Breast epithelium (tissue), 4 donors: ENCODE measurements at places on chromosomes 12 and 14.

GRCh38 chr12:52686063-52686462, 5.9 kb upstream of the KRT1 start:
- DNase-seq: peak; percentile 5

DNA sequence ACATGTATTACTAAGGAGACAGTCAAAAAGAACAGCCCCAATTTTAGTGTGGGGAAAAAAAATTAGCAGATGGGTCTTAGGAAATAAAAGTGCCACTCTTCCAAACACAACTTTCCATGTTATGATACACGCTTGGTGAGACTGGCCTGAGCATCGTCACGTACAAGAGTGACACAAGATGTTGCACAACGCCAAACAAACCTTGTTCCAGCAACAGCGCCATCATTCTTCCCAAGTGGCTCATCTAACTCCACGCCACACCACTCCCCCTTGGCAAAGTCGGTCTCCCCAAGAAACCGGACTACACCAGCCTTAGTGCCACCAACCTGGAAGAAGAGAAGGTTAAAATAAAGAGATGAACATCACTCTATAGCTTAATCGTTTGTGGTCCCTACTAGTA, 58.7 kb downstream of the CLIP1 start:
- DNase-seq: no peak

GRCh38 chr14:60648249-60648933, 886 bp downstream of the SIX1 start:
- DNase-seq: no peak

GRCh38 chr14:79656056-79656455, 555.2 kb downstream of the DIO2 start:
- DNase-seq: no peak

- DNase-seq: no peak
Observed at GRCh38 chr12:52763036-52763659, 14.0 kb downstream of the KRT76 start.

DNA sequence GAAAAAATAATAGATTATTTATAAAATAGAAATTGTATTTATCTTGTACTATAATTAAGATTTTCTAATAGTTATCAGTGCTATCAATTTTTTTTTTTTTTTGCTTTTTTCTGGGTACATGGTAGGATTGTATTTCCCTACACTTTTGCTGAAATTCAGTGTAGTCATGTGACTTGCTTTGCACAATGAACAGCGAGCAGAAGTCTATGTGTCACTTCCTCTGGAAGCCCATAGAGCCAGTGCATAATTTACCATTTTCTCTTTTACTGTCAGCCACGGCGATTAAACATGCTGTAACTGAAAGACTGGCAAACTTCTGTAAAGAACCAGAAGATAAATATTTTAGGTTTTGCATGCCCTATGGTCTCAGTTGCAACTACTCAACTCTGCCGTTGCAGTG, 80.8 kb upstream of the PPP1R12A start:
- DNase-seq: no peak

DNA sequence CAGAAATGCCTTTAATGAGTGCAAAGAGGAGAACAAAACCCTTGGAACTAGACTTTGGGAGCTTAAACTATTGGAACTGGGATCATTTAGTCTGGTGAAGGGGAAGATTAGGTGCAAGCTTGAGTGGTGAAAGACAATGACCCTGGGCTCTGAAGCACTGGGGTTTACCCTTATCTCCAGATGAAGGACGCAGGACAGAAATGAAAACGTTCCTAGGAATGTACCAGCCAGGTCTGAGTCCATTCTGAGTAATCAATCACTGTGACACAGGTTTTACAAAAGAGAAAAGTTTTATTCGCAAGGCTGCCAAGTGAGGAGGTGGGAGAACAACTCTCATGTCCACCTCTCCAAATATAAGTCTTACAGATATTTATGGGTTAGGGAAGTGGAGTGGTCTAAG, 249.1 kb downstream of the LRIG3 start:
- DNase-seq: no peak

DNA sequence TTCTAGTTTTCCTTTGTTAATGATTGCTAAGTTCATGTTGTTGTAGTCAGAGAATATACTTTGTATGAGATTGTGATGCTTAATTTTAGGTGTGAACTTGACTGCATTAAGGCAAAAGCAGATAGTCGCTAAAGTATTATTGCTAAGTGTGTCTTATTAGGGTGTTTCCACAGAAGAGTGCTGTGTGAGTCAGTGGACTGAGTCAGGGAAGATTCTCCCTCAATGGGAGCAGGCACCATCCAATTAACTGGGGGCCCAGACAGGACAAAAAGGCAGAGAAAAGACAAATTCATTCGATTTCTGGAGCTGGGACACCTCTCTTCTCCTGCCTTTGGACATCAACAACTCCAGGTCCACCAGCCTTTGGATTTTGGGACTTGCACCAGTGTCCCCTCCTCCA, 48.5 kb downstream of the BAZ1A start:
- no peak for DNase-seq

GRCh38 chr12:99985129-99985570, 414 bp upstream of the ANKS1B start:
- no peak for DNase-seq

- no peak for DNase-seq
Observed at GRCh38 chr14:64196814-64197411, 97.3 kb downstream of the ESR2 start.

DNA sequence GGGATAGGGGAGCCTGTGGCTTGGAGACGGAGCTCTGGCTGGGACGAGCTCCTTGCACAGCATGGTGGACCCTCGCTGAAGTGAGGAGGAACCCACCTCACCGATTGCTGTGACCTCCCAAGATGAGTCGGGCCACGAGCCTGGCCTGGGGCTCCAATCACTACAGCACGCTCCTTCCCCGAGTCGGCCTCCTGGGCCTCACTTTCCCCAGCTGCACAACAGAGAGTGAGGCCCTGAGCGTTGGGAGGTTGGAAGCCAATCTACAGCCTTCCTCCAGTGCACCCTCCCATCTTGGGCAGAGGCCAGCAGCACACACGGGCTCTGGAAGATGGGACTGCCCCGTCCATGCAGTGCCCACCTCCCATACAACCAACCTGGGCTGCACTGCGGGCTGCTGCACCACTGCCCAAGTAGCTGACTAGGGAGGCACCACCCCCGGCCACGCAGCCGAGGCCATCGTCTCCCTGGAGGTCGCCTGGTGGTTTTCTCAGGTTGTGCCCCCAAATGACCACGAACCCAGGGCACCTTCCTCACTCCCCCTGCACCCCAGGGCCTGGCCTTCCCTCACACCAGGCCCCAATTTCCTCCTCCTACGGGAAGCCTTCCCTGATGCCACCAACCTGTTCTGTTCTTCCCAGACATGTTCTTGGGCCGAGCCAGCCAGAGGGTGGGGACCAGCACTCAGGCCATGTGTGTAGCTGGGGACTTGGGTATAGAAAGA, 152.3 kb upstream of the C14orf180 start:
- DNase-seq: peak; percentile 45

DNA sequence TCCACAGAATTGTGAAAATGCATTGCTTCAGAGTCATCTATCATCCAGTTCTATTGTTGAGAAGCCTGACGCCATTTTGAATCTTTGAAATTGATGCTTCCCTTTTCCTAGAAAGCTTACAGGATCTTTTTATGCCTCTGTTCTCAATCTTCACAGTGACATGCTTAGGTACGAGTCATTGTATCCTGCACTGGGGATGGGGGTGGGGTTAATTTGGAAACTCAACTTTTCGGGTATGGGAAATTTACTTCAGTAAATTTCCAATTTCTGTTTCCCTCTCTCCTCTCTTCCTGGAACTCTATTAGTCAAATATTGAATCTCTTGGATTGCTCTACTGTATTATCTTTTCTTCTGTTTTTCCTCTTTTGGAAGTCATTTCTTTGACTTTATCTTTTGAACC, 24.5 kb downstream of the RNASE10 start:
- DNase-seq: no peak

DNA sequence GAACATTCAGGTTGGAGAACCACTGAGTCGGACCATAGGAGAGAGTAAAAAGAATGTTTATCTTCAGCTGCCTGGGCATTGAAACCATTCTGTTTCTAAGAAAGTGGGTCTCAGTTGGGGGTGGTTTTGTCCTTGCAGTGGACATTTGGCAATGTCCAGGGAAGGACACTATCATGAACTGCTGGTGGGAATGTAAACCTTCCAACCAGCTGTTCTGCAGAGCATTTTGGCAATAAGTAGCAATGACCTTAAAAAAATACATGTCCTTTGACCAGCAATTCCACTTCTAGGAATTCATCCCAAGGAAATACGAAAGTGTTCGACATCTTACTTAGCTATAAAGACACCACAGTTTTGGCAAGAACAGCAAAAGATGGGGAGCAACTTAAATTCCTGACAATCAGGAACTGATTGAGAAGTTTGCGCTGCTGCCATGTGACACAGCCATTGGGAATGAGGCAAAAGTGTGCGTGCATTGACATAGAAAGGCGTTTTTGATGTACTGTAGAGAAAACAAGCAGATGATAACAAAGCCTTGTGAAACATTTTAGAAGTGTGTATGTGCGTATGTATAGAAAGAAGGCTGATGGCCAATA, 82.9 kb upstream of the MAP1LC3B2 start:
- DNase-seq: no peak

- DNase-seq: no peak
Observed at GRCh38 chr12:88932457-88932856, 352.2 kb upstream of the KITLG start.

DNA sequence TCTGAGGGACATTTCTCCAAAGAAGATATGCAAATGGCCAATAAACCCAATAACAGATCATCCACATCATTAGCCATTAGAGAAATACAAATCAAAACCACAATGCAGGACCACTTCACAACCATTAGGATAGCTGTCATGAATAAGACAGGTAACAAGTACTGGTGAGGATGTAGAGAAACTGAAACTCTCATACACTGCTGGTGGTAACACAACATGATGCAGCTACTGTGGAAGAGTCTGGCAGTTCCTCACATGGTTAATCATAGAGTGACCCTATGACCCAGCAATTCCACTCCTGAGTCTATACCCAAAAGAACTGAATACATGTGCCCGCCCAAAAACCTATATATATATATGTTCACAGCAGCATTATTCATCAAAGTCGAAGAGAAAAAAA, 39.0 kb downstream of the TTC9 start:
- DNase-seq: no peak

GRCh38 chr12:93572712-93573551, 457 bp downstream of the SOCS2 start:
- no peak for DNase-seq

DNA sequence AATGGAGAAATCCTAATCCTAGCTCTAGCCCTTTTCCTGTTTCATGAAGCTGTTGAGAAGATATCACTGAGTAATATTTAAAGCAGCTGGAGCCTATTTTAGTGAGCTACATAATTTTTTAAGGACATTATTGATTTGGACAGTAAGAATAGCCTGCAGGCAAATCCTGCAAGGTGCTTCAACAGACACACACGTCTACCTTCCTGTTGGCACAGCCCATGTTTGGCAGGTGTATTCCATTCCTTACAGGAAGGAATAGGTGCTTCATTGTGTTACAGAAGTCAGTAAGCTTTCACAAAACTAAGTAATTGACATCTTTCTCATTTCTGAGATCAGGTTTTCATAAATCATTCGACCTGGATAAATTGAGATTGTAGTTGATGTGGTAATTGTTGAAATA, 50.6 kb downstream of the FOXA1 start:
- DNase-seq: peak; percentile 58
